Activated CD4-positive, alpha-beta T cell treated with anti-CD3 and anti-CD28 coated beads for 36 hours (primary cell): ENCODE measurements at places on chromosomes 1 and 21. TPM values are rescaled to one million over a fixed set of nuclear protein-coding genes. Genes with fewer than 3 reads are reported as not detected.
A peak's percentile ranks its signal among the peaks of the same experiment; 100 is the strongest.

GRCh38 chr1:226974544-226975258 lies 34.6 kb downstream of the COQ8A start:
- DNase-seq, result peak; percentile 1

DNA sequence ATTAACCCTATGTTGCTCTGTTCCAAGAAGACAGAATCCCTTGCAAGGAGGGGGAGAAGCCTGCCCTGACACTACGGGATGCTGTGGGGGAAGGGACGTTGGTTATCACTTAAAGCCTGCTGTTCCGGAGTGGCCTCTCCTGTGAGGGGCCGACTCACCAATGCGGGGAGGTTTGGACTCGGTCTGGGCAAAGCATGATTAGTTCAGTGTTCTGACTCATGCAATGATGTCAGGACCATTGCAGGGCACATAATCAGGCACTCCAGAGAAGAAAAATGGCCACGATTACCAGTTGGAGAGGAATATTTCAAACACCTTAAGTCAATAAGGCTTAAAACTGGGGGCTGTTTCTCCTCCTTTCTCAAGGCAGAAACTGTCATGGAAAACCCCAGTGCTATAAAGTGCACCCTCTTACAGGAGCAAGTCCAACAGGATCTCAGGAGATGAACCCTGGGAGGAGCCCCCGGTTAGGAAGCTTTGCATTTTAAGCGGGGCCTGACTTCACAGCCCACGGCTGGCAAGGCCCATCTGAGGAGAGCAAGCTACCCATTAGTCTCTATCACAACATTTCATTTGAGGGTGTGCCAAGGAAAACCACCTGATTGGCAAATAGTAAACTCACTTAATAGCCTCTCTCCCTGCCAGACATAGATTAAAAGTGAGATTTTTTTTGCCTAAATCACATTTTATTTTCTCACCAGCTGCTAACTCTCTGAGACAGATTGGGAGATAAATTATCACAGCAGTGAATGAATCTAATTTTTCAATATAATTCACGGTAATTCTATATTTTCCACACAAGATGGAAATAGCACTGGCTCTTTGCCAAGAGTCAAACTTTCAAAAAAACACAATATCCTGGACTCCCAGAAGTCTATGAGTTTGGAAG lies 202.5 kb downstream of the C1orf94 start:
- no peak for DNase-seq

- DNase-seq, result no peak
Measured at GRCh38 chr1:41607808-41608207, 123.3 kb upstream of the EDN2 start.

DNA sequence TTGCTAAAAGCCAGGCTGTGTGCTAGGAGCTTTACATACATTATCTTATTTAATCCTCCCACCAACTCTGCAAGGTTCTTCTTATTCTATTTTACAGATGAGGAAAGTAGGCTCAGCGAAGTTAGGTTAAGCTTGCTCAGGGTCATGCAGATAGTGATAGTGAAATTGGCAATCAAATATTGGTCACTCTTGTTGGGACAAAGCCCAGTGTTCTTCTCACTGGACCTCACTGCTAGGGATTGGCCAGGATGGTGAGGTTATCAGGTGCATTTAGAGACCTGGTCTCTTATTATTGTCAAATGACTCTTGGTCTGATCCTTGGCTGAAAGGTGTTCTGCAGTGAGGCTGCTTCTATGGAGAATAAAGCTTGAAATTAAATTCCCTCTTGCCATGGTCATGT lies 145.1 kb downstream of the CNIH3 start:
- DNase-seq, result no peak

The HSPB7 gene
- total RNA-seq, result not detected

- DNase-seq, result no peak
Measured at GRCh38 chr21:26028183-26028582, 142.4 kb downstream of the APP start.

The FCRL3 gene
- total RNA-seq, result 1.1 TPM
